ENCODE measurements at places on chromosomes 5 and 9. TPM values are rescaled to one million over a fixed set of nuclear protein-coding genes. Genes with fewer than 3 reads are reported as not detected.

GRCh38 chr5:126403876-126404275, 19.3 kb upstream of the GRAMD2B start:
- no peak for DNase-seq

Gene GRM6
- total RNA-seq, result not detected

- no peak for DNase-seq
Measured at GRCh38 chr9:90948156-90948555, 146.5 kb downstream of the SYK start.

GRCh38 chr5:170752257-170753215, 31.0 kb upstream of the GABRP start:
- no peak for DNase-seq

DNA sequence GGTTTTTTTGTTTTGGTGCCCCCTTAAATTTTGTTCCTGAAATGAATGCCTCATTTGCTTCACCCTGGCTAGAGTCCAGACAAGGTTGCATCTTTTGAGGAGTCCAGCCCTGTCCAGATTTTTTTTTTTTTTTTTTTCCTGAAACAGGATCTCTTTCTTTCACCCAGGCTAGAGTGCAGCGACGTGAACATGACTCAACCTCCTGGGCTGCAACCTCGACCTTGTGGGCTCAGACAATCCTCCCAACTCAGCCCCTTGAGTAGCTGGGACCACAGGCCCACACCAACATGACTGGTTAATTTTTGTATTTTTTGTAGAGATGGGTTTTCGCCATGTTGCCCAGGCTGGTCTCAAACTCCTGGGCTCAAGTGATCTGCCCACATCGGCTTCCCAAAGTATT, 469.0 kb upstream of the BRINP1 start:
- no peak for DNase-seq

DNA sequence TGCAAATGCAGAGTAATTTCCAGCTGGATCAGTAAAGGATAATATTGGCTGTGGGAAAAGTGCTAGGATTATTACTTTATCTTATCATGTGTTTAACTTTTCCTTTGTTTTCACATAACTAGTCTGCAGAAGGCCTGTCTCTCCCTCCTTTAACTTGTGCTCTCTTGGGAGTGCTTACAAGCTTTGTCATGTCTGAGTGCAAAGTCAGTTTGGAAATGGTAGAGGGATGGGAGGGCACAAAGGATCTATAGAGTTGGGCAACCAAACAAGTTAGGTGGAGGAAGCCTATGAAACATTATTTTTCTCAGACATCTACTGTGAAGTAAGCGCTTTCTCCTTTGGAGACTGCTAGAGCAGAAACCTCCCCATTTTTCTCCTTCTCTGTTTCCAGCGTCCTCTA, 308.8 kb downstream of the ARHGAP26 start:
- DNase-seq, result no peak

GRCh38 chr5:144644317-144644716, 473.6 kb downstream of the KCTD16 start:
- DNase-seq, result no peak

Data from Panc1 (cell line).